Activated CD4-positive, alpha-beta memory T cell treated with anti-CD3 and anti-CD28 coated beads, Interleukin-2, amount 10 ng/mL, durations not matched to agents 7 days and 5 days (primary cell): ENCODE measurements at places on chromosomes 7 and 10.

DNA sequence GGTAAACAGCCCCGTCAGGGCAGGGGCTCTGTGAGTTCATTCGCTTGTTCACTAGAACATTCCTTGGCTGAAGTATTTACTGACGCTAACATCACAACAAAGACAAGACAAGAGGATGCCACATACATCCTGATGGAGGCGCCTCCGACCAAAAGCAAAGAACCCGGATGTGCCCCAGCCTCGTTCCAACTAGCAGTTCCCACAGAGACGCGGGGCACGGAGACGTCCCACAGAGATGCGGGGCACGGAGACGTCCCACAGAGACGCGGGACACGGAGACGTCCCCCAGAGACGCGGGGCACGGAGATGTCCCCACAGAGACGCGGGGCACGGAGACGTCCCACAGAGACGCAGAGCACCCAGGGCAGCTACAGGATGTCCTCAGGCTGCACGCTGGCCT, 35.4 kb upstream of the CFAP46 start:
- DNase-seq = no peak

DNA sequence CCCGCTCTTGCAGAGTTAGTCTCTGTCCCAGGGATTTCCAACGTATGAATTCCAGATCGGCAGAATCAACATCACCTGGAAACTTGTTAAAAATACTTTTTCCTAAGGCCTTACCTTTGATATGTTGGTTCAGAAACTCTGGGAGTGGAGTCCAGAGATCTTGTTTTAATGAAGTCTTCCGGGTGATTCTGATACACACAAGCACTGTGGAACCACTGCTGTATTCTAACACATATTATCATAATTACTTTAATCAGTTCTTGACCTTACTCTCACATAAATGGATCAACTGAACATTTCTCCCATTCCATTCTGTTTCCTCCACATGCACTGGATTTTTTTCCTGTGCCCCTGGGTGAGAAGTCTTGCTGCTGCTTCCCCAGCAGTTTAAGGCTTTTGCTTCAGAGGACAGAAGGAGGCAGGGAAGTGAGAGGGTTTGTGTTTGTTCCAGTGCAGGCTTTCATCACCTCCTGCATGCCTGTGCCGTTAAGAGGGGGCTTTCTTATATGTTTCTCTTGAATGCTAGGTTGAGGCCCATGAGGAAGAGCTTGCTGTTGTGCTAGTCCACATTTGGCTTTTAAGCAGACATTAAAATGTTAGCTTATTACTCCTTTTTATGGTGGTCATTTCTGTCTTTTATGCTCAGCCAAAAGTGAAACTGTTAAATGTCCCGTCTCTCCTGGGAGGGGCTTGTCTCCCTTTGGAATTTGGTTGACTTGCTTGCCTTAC, 32.4 kb downstream of the CCSER2 start:
- no peak for DNase-seq

GRCh38 chr10:70348228-70348850, 34.1 kb downstream of the LRRC20 start:
- DNase-seq = peak; percentile 30

- no peak for DNase-seq
Measured at GRCh38 chr10:86252079-86252478, 114.5 kb downstream of the GRID1 start.

- no peak for DNase-seq
Measured at GRCh38 chr7:18353339-18353738, 142.2 kb upstream of the HDAC9 start.

- no peak for DNase-seq
Measured at GRCh38 chr7:27071622-27072390, 24.0 kb downstream of the HOXA1 start.

GRCh38 chr10:133421336-133422222, 2.8 kb downstream of the SPRN start:
- no peak for DNase-seq

GRCh38 chr7:140390466-140391190, 7.7 kb downstream of the SLC37A3 start:
- DNase-seq = no peak

GRCh38 chr10:116160271-116160670, 112.7 kb downstream of the GFRA1 start:
- no peak for DNase-seq

DNA sequence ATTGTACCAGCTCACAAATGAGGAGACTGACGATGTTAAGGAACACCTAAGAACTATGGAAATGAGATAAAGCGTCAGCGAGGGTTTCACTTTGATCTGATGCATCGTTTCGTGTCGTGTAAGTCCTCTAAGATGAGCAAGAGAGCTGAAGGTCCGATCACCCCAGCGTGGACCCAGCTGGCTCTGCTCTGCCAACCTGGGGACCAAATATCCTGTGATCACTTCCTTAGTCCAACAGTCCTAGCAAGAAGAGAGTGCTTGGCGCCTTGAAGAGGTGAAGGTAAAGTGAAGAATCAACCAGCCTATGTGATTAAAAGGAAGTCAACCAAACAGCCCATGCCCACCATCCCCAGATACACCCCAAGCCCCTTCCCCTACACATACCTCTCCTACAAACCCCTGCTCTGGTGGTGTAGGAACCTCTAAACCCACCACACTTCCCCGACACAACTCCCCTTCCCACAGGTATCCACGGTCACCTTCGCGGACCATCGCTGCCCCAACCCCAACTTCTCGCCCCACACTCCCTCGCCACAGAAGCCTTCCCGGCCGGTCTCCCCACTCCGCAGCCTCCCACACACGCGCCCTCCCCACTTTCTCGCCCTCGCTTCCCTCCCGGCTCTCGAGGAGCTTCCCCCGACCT, 722 bp downstream of the UPF2 start:
- peak; percentile 42 for DNase-seq

DNA sequence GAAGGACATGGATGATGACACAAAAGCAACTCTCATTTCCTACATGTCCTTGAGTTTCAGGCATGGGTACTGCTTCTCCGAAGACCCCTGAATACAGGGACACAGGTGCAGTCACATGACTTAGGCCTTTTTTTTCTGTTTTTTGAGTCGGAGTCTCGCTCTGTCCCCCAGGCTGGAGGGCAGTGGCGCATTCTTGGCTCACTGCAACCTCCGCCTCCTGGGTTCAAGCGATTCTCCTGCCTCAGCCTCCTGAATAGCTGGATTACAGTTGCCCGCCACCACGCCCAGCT, 26.8 kb downstream of the IFT22 start:
- DNase-seq = no peak

GRCh38 chr10:49149881-49150280, 16.1 kb upstream of the FAM170B start:
- no peak for DNase-seq

- no peak for DNase-seq
Measured at GRCh38 chr10:86821388-86821999, 65.1 kb downstream of the BMPR1A start.

- DNase-seq = no peak
Measured at GRCh38 chr10:8584666-8585065, 530.2 kb downstream of the GATA3 start.
